ENCODE measurements at places on chromosomes 5 and 9.

DNA sequence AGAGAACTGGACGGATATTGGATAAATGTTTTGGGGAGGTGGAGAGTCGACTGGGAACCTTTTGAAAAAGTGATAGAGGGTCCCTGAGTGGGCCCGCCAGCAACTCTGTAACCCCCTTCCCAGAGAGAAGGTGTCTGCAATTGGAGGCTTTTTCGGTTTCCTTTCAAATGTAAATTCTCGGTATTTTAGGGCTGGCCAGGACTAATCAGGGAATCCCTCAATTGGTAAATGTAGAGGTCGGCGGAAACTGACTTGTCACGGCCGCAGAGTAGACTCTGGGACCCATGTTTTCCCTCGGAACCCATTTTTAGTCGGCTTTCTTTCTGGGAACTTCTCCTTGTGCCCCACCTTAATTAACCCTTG lies 524 bp downstream of the CCNB1 start:
- no peak for DNase-seq

DNA sequence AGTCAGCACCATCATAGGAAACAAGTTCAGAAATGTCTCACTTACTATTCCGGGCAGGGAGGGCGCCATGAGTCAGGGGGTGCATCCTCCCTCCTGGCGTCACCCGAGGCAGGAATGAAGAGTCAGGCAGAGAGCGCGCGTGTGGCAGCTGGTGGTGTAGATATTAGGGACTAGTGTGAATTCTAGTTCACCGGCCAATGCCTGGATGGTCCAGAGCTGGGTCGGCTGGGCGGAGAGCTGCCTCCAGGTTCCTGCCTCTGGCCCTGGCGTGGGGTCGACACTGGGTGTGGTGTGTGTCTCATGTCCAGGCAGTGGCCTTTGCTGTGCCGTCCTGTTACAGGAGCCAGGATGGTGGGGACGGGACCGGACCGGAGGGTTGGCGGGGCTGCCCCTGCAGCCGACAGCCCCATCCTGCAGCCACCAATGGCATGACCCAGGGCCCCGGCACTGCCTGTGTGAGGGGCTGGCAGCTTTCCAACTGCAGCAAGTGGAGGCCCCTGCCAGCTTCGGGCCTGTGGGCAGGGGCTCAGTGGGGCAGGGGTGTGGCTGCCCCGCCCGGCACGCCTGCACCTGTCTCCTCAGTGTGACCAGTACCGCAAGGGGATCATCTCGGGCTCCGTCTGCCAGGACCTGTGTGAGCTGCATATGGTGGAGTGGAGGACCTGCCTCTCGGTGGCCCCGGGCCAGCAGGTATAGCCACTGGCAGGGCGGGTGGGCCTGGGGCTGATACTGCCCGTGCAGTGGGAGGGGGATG lies 9.1 kb downstream of the DIPK1B start:
- no peak for DNase-seq

DNA sequence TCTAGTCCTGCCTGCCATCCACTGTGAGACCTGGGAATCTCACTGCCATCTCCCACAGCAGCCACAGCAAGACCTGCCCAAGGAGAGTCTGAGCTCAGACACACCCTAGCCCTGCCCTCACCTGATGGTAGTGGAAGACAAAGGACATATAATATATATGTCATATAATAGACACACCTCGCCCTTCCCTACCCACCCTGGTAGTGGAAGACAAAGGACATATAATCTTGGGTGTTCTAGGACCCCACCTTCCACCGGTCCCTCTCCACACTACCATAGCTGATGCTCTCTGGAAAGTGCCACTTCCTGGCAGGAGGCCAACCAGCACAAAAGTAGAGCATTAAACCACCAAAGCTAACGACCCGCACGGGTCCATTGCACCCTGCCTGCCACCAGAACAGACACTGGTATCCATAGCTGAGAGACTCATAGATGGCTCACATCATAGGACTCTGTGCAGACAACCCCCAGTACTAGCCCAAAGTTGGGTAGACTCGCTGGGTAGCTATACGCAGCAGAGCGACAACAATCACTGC lies 545.6 kb downstream of the CAAP1 start:
- no peak for DNase-seq

- no peak for DNase-seq
Measured at GRCh38 chr5:132060501-132061161, at the start of gene IL3. TSS of gene IL3 (plus strand) at chr5:132060655. CDS start at chr5:132060707, 52 bp downstream.

DNA sequence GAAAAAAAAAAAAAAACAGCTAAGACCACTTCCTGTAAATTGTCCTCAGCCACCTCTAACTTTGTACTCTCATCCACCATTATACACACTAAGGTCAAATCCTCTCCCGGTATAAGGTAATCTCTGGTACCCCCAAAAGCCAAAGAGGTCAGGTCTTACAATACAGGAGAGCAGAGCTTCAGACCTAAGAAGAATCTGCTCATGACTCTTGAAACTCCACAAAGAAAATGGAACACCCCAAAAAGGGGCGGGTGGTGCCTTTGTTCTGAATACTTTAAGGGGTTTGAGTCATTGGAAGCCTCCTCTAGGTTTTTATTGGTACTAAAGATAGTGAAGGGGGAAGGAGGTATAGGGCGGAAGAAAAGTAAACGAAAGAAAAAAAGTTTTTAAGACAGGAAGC lies 69.8 kb downstream of the COL15A1 start:
- DNase-seq, result no peak

GRCh38 chr5:39102684-39103155 lies 28.5 kb upstream of the RICTOR start:
- DNase-seq, result no peak

DNA sequence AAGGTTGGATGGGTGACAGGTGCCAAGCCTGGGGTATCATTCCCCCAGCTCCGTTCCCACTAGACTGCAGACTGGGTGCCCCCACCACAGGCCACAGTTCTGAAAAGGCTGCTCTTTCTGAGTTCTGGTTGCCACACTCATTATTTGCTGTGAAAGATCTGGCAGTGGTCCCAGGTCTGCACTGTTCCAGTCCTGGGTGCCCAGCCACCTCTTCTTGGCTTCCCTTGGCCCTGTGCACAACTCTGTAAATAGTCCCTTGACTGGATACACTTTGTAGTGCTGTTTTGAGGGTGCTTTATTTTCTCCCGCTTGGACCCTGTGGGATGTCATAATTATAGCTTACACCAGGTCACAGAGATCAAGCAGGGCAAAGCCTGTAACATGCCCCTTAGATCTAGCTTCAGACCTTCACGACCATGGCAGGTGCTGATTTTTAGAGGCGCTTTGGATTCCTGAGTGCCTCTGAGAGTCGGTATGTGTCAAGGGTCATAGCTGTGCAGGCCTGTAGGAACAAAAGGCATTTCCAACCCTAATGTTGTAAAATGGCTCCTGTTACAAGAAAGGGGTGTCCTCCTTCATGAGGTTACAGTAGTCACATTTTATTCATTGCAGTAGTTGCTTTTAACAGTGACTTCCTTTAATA lies 344.9 kb downstream of the ICE1 start:
- DNase-seq, result no peak

- no peak for DNase-seq
Measured at GRCh38 chr9:131111186-131111853, 14.1 kb upstream of the NUP214 start.

GRCh38 chr5:71974165-71974564 lies 133.1 kb upstream of the MAP1B start:
- no peak for DNase-seq

- no peak for DNase-seq
Measured at GRCh38 chr9:133401588-133401987, 16.2 kb downstream of the REXO4 start.

DNA sequence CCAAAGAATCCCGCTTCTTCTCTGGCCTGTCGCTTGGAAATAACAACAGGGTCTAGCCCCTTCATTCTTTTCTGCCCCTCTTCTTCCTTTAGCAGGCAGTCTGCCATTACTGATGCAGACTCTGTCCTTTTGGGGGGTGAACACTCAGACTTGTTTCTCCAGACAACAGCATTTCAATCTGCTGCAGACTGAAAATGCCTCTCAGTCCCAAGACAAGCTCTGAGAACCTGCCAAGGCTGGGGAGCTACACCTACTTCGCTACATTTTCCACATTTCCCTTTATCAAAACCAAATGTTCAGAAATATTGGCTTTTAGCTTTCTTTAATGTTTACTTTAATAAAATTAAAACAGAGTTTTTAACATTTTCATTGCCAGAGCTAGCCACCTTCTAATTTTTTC lies 152.4 kb downstream of the MPDZ start:
- DNase-seq, result no peak

DNA sequence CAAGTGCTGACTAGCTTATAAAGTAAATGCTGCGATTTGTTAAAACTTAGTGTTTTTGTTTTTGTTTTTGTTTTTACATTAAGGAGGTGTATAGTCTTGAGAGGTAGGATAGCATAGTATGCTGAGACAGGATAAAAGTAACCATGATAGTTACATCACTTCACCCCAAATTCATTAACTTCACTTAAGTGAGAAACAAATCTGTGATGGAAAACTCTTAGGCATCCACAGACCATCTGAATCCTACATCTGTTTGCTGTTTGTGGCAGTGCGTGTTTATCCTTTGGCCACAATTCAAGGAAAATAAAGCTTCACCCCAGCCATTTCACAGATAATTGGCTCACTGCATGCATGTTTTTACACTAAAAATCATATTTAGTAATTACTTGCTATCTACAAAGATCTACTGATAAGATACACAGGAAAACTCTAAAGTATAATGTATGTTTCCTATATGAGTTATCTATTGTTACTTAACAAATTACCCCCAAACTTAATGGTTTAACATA lies 82.0 kb downstream of the ZNF622 start:
- no peak for DNase-seq

DNA sequence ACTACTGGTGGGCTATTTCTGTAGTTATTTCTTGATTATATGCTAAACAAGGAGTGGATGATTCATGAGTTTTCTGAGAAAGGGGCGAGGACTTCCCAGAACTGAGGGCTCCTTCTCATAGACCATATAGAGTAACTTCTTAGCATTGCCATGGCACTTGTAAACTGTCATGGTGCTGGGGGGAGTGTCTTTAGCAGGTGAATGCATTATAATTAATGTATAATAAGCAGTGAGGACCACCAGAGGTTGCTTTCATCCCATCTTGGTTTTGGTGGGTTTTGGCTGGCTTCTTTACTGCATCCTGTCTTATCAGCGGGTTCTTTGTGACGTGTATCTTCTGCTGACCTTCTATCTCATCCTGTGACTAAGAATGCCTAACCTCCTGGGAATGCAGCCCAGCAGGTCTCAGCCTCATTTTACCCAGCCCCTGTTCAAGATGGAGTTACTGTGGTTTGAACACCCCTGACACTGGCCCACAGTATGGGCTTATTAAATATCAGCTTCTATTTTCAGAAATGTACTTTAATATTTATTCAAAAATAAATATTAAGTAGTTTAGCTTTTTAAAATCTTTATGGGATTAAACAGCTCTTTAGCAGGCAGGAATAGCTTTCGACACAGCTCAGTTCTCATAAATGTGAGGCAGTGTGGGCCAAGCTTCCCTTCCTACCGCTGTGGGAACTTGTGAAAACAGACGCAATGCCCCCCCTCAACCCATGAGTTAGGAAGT lies 44.4 kb downstream of the GALNT12 start:
- DNase-seq, result no peak

GRCh38 chr9:82354279-82354659 lies 365.7 kb downstream of the SPATA31D1 start:
- no peak for DNase-seq

DNA sequence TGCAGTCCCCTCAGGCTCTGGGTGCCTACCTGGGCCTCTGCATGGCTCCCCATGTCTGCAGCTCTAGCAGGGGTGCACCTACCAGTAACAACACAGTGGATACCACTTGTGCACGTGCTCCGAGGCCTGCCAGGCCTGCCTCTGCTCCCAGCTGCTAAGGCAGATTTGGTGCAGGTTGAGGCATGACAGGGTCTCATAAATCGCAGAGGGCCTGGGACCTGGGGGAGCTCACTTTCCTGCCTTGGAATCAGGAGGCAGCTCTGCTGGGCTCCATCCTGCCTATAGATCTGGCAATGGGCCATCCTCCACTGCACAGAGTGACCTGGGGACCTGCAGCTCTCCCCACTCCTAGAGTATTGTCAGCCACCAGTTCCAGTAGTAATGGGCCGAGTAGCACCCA lies 121.9 kb upstream of the CXCL14 start:
- no peak for DNase-seq

- DNase-seq, result no peak
Measured at GRCh38 chr9:107178293-107178692, 104.8 kb upstream of the RAD23B start.

GRCh38 chr9:78443946-78444345 lies 147.0 kb downstream of the PSAT1 start:
- DNase-seq, result no peak

DNA sequence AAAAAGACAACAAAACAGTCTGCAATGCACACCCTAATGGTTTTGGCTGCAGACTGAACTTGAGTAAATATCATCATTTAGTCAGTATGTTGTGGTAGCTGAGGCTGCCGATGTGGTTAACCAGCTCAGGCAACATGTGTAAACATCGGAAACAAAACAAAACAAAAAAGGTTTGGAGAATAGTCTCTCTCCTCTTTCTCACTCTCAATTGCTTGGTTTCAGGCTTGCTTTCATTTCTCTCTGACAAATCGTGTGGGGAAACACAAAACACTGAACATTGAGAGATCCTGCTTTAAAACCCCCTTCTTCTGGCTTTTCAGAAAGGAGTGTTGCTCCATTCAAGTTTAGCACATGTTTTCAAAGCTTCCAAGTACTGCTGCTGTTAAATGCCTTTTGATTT lies 453.3 kb downstream of the BNC2 start:
- DNase-seq, result no peak

GRCh38 chr5:155886311-155887031 lies 440.5 kb upstream of the SGCD start:
- DNase-seq, result no peak
